ELR (cell line): ENCODE measurements at places on chromosomes 2 and 18.

DNA sequence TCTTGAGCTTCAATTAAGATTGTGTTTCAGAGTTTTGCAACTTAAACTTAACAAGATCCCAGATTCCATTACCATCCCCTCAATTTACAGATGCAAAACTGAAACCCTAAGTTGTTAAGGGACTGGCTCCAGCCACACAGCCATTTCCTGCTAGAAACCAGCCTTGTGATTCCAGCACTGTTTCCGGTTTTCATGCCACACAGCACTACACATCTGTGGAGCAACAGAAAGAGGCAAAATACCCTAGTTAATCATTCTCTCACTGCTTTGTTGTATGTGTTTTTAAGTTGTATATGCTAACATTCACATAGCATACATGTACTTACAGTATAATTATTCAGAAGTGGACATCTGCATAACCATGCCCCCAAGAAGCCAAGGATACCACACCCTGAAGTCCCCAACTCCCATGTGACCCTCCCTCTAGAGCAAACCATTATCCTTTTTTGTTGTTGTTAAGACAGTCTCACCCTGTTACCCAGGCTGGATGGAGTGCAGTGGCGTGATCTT is 87.4 kb downstream of the MYO5B start:
- DNase-seq = no peak

DNA sequence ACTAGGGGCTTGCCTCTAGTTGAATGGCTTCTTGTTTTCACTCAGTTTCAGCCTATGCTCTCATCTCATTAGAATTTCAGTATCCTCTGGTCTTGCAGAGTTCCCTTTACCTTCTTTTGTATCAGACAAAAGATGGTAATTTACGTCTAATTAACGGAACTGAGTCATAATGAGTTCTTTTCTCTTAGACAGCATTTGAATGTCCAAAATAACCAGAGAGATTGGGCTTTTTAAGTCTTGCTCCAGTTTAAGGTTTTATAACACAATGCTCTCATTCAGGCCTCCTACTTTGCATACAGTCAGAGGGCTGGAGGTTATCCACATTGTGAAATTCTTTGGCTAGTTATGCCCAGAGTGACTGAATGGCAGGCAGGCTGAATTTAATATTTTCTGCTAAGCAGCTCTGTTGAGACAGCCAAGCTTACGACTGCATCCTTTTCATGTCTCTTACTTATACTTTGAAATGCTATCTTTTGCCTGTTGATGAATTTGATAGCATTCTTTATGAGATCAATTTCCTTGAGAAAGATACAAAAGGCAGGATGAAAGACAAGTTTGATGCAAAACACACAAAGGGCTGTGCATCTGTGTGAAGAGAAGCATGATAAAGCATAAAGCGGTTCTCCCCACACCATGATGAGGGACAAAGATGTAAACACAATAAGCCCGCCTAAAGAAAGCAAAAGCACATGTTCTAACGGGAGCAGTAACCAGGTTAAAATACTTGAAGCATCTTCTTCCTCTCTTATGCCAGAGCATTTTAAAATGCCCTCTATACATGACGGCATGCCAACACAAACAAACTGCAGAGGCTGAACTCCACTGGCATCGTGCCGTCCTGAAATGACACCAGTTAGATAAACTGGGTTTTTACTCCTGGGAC is 90.0 kb downstream of the CDH2 start:
- peak; percentile 17 for DNase-seq

DNA sequence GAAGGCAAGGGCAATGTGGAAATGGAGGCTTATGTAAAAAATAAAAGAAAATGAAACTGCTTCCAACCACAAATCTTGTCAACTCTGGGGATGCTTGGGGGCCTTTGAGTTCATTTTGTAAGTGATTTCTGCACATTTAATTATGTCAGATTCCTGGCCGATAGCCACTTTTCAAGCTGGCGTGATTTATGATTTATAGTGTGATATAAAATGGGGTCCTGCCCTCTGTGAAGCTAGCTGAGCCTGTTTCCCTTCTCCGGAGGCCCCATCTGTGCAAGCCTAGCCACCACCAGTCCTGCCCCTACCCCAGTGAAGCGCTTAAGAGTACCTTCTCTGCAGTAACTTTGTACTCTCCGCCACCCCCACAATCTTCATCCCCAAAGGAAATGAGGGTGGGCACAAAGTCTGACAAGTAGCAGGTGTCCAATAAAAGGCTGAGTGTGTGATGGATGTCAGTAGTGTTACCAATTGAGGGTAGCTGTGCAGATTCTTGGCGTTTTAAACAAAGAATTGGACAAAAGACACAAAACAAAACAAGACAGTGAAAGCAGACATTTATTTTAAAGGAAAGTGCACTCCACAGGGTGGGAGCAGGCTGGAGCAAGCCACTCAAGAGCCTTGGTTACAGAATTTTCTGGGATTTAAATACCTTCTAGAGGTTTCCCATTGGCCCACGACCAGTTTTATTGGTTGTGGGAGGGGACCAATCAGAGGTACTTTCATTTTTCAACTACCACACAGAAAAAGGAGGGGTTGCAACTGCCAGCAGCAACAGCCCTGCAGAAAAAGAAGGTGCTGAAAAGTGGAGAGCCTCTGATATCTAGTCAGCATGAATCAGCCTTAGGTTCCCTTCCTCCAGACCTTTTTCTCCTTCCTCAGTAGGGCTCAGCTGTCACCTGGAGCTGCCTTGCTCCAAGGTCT is 39.0 kb upstream of the SIX3 start:
- no peak for DNase-seq

GRCh38 chr2:152385650-152386049 is 50.7 kb downstream of the FMNL2 start:
- no peak for DNase-seq

DNA sequence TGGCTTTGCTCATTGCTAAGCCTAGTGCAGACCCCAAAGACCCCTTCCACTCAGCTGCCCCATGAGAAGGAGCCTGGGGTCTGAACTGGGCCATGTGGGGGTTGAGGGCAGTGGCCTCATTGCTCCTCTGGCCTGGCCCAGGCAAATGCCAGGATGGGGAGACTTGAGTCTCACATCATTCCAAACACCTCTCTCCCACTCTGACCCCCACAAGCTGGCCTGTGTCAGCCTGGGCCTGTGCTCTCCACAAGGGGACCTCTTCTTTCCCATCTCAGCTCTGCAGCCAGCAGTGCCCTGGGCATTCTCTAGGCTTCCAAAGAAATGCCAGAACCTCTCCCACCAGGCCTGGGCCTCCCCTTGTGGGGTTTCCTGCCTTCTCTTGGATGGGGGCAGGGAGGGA is 45.8 kb upstream of the OTOF start:
- DNase-seq = no peak

DNA sequence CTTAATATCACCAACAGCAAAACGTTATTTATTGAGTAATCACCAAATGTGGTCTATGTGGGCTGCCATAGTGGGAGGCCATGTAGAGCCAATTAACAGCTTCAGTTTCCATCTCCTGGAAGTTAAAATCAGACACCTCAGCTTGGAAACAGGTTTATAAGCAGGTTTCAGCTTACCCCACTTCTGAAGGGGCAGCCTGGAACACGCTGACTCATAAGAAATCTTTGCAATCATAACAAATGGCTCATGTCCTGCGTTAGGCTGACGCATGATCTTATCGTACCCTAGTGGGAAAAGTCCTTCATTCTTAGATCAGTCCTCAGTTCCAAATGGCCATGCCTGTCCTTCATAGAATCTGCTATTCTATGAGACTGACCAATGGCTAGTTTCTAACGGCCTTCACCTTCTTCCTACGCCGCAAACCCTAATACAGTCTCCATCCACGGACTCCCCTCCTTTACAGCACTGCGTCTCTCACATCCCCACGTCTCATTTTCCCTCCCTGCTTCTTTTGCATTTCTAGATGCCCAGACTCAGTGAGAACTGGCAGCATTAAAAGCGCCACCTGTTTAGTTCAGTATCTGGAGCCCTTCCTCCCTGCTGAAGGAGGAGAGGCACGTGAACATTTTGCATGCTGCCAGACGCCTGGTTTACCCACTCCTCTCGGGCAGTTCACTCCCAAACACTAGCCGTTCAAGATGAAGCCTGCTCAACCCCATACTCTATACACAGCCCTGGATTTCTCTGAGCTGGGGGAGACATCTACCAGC is 24.2 kb upstream of the BZW1 start:
- DNase-seq = peak; percentile 99

- peak; percentile 72 for DNase-seq
Measured at GRCh38 chr2:39059366-39059952, 61.4 kb downstream of the SOS1 start.

DNA sequence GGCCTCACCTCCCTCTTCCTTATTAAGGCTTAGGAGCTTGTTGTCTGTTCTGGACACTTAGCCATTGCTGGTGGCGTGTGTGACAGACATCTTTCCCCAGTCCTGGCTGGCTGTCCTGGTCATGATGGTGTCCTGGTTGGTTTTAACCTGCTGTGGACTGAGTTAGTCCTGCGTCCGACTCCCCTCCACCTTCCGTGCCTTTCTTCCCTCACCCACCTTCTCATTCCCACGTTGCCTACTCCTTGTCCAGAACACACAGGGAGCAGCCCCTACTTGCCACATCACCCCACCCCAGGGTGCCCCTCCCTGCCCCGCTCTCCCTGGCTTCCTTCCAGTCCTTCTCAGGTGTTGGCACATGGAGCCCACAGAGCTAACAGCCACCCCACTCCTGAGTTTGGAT is 9.5 kb downstream of the ANO7 start:
- no peak for DNase-seq

DNA sequence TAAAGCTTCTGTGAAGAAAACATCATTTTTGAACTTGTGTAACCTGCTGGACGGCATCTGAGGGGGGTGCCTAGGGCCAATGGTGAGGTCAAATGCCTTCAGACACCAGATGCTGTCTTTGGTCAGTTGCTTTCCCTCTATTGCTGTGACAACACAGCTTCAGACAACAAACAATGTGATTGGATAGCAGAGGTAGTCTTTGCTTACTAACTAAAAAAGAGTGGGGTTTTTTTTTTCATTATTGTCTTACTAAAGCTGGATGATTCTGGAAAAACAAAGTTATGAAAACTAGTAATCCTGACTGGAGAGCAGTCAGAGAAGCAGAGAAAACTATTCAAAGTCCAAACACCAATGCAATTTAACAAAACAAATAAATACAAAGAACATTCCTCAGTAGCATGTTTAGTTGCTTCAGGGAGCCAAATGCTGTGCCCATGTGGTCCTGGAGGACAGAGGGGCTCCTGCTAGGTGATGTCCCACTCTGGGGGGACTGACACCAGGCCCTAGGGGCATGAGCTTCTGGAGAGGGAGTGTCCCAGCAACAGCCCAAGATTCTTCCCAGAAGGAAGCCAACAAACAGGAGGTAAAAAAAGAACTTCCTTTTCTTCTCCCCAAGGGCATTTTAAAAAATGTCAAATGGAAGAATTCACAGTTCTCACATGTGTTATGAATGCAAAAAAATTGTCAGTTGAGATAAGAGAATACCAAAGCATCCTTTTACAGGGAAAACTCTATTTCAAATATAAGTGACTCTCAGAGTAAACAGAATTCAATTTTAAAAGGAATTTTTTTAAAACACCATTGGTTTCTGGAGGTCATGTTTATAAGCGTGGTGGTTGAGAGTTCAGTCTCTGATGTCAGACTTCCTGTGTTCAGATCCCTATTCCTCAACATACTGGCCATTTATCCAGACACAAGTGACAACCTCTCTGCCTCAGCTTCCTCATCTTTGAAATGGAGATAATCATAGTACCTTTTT is 181.1 kb upstream of the PGAP1 start:
- peak; percentile 40 for DNase-seq

- no peak for DNase-seq
Measured at GRCh38 chr2:221563270-221563985, 8.7 kb downstream of the EPHA4 start.

- DNase-seq = peak; percentile 98
Measured at GRCh38 chr2:200405599-200406298, 99.3 kb downstream of the SPATS2L start.

DNA sequence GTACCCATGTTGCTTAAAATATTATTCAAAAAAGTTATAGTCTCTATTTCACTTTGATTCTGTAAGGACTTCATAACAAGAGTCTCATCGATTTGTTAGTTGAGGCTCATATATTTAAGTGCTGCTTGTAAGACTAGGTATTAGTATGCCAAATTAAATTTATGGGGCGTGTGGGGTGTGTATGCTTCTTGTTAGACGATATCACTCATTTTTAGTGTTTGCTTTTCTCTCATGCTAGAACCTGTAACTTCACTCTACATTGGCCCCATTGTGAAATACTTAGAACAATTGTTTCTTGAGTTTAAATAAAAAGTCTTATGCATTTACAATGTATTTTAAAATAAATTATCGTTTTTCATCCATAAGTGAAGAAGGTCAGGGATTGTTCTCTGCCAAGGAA is 63.6 kb downstream of the CTNNA2 start:
- no peak for DNase-seq

GRCh38 chr2:20590704-20591515 is 60.0 kb downstream of the HS1BP3 start:
- DNase-seq = no peak

DNA sequence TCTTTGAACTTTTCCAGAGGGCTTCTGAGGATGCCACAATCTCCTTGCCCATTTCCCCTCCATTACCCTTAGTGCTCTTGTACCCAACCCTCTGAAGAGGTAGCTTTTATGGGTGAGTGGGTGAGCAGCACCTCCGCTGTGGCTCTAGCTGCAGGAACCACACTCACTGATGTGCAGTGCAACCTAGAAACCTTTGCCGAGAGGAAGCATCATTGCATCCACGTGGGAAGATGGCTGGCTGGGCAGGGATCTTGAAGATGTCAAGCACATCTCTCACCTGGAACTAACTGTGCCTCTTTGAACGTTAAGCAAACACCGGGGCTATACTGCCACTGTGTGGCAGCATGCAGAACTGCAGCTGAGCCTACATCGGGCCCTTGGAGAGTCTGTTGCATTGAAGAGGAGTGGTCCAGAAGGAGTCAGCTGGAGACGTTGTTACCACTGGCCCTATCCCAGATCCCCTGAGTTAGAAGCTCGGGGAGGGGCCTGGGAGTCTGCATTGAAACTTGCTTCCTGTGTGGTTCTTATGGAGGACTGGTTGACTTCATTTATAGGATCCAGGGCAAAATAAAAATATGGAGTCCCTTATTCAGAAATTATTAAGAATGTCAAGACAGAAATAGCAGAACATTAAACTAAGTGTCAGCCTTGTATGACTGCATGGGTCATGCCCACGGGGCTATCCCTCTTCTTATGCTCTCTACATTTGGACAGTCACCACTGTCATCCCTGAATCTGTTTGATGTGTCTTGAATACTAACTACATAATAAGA is 28.7 kb downstream of the IGFBP5 start:
- DNase-seq = peak; percentile 66

GRCh38 chr18:76457957-76458356 is 37.1 kb downstream of the ZNF516 start:
- no peak for DNase-seq

GRCh38 chr2:173511942-173512341 is 157.3 kb downstream of the CDCA7 start:
- no peak for DNase-seq

- DNase-seq = peak; percentile 10
Measured at GRCh38 chr2:151634736-151635467, 99.4 kb downstream of the NEB start.
